ENCODE measurements at places on chromosomes 4 and X.

- DNase-seq, result peak; percentile 66
Observed at GRCh38 chr4:154124539-154125255, 335.8 kb upstream of the SFRP2 start.

DNA sequence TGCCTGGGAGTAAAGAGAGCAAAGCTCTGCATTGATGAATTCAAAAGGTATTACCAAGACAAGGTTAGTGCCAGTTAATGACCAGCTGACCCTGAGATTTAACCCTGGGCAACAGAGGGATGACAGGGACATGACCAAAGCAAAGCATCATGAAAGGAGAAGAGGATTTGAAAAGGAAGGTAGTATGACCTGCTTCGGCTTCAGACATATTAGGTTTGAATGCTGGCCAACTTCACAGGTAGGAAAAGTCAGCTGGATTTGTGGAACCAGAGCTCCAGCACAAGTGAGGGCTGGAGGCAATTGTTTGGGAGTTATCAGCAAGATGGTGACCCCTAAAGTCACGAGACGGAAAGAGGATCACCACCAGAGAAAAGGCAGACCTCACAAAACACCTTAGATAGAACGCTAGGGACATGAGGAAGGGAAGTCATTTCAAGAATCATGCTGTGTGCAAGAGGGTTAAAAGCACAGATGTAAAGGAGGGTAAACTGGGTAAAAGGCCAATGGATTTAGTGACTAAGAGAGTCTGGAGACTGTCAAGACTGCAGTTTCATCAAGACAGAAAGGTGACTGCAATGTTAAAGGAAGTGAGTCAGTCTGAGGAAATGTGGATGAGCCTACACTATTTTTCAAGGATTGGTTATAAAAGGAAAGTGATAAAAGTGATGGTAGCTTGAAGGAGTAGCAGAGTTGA is 45.6 kb downstream of the SH3RF1 start:
- peak; percentile 51 for DNase-seq

- DNase-seq, result no peak
Observed at GRCh38 chrX:7606039-7606652, 236.8 kb upstream of the VCX start.

GRCh38 chrX:4588056-4588455 is 874.6 kb upstream of the PRKX start:
- no peak for DNase-seq

- DNase-seq, result no peak
Observed at GRCh38 chrX:22135994-22136684, 104.0 kb downstream of the PHEX start.

- no peak for DNase-seq
Observed at GRCh38 chrX:912677-913076, 282.1 kb downstream of the SHOX start.

DNA sequence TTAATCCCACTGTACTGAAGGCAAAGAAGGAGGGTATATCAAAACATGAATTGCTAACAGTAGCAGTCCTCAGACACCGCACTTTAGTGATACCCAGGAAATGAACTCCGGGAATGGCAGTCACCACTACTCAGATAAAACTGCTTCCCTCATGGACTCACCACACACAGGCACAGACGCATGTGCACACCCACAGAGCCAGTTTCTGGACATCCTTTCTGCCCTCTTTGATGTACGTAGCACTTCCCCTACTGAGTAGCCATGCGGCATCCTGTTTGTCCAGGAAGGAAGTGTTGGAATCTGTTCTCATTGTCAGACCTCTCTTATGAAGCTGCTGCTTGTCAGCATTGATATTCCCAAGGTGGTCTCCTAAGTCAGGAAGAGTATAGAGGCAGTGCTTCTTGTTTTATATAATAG is 95.7 kb downstream of the DCLK2 start:
- no peak for DNase-seq

DNA sequence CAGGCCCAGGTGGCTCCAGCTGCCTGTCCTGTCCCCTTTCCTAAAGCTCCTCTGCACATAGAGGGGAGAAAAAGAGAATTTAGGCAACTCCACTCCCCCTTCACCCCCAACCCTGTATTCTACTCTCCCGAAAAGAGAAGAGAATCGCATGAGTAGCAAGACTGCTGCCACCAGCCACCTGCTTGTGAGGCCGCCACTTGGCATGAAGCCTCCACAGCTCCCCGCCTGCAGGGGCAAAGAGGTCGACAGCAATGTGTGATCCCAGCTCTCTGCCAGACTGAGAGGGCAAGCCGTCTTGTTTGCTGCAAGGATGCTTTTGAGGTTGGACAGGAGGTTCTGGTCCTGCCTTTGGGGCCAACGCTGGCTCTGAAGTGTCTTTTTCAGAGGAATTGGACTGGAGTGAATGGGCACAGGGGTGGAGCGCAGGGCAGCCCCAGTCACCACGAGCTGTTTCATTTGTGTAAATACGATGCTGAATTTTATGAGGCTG is 77.1 kb downstream of the STARD8 start:
- no peak for DNase-seq

DNA sequence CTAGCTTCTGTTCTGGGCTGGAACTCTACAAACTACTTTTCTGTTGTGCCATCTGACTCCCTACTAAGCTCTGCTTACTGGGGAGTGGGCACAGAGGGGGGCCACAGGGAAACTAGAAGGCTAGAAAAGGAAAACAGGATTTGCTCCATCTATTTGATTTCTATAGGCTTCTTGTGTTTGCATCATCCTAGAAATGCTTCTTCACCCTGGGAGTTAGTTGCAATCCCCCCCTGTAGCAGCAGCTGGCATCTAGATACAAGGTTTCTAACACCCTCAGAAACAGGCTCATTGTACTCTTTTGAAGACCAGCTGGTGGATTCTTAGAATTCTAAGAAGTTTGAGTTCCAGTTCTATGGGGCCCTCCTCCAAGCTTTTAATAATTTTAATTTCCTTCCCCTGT is 213.4 kb downstream of the TMA16 start:
- DNase-seq, result no peak

GRCh38 chrX:53320543-53321229 is 39.3 kb upstream of the IQSEC2 start:
- DNase-seq, result no peak

DNA sequence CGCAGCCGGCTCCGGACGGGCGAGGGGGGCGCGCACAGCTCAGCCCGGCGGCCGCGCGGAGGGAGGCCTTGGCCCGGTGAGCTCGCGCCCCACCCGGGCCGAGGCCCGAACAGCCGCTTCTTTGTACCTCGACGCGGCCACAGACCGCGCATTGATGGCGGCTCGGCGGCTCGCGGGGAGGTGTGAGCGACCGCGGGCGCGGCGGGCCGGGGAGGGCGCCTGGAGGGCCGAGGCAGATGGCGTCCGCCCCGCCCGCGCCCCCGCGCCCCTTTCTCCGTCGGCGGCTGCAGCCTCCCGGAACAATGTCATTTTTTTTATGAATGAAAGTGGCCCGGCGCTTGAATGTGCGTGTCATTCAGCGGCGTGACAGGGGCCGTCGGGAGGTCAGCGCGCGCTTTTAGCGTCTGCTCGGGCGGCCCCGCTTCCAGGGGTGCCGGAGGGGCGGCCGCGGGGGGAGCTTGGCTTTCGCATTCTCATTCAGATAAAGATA is 1.8 kb downstream of the FGFR3 start:
- DNase-seq, result no peak

GRCh38 chr4:184850431-184851199 is 24.8 kb upstream of the ACSL1 start:
- no peak for DNase-seq

- no peak for DNase-seq
Observed at GRCh38 chr4:95869961-95870500, 30.1 kb downstream of the PDHA2 start.

- no peak for DNase-seq
Observed at GRCh38 chr4:67565284-67565683, 6.8 kb downstream of the STAP1 start.

DNA sequence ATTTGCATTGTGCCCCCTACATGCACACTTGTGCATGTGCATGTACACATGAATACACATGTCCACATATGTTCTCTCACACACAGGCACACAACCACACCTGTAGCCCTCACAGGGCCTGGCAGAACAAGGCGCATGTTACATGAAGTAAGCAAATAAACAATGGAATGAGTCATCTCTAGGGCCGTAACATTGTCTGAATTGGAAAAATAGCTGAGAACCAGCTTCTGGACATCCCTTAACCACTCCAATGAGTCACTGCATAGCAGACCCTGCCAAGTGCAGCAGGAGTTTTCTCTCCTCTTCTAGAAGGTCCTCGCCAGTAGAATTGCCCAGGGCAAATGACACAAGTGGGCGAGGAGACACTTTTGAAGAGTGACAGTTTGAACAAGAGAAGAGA is 66.1 kb downstream of the MAGEA10 start:
- DNase-seq, result peak; percentile 49

DNA sequence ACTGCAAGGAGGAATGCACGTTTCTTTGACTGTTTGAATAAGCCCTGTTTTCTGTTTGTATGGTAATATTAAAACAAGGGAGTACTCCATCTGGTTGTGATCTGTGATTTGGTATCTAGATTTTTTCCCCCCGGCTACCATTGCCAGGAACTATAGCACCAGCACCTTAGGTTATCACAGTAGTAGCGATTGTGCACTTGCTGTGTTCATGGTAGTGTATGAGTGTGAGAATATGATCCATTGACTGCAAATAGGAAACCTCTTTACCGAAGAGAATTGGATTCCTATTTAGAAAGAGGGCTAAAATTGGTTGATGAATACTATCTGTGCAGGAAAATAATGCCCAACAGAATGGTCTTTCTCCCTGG is 69.9 kb downstream of the LARP7 start:
- no peak for DNase-seq

GRCh38 chr4:64158648-64159326 is 250.5 kb downstream of the TECRL start:
- DNase-seq, result peak; percentile 8

GRCh38 chr4:56445699-56446098 is 9.6 kb downstream of the PAICS start:
- no peak for DNase-seq

DNA sequence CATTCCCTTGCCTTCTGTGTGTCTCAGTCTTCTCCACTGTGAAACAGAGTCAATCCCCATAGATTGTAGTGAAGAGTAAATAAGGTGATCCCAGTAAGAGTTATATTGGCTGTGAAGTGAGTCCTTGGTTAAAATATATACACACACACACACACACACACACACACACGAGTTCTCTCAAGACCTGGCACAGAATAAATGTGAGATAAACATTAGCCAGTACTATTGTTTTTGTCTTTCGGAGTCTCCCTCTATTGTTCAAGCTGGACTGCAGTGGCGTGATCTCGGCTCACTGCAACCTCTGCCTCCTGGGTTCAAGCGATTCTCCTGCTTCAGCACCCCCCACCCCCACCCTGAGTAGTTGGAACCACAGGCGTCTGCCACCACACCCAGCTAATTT is 44.8 kb upstream of the FAM156A start:
- no peak for DNase-seq

- DNase-seq, result no peak
Observed at GRCh38 chr4:128031756-128032384, 29.2 kb upstream of the LARP1B start.

DNA sequence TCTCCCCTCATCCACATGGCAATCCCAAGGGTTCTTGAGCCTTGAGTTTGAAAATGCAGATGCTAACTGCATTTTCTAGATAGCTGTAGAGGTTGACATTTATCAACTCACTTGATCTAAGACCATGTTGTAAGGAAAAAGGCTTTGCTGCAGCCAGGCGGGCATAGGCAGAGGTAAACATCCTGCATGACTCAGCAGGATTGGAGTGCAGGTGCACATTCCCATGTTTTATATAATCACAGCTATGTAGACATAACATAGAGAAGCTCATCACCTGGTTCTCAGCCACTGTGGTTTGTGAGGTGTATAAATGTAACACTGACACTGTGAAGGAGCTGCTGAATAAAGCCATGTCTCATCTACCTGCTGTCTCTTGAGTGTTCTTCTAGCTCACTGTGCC is 62.3 kb upstream of the PDE5A start:
- no peak for DNase-seq

DNA sequence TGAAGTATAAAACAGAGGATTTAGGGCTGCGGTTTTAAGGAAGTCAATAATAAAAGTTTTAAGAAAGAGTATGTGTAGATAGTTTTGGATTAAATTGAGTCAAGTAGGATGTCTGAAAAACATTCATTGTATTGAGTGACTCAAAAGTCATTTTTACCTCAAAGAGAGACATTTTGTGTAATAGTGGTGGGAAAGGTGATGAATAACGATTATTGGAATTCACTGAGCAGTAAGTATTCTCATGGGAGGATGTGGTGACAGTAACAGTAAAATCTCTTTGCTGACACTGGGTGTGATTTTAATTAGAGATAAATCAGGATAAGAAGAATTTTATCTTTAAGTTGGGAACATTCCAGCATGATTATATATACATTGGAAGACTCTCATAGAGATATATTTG is 233.6 kb downstream of the PDHA2 start:
- DNase-seq, result no peak

DNA sequence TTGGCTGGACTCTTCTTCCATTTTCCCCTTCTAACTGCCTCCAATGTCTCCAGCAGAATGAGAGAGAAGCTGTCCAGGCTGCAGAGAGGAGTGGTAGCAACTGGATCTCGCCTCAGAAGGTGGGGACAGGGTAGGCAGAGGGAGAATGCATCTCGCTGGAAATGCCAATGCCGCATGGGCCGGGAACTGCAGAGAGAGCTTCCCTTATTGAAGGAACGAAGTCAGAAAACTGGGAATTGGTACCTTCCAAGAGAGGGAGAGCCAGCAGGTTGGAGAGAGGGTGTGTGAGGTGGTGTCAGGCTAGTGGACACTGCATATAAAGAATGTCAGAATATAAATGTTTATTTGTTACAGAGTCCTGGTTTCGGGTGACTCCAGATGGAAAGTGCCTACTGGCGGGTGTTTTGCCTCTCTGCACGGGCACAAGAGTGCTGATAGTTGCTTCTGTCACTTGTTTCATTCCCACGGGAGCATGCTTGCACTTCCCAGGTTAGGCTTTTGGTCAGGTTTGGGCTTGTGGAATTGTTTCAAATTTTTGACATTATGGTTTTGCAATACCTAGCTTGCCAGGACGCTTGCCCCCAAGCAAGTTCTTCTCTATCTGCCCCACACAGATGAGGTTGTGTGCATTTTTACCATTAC is 156.8 kb upstream of the STS start:
- no peak for DNase-seq

Data from HS-27A (cell line).